Stimulated activated CD4-positive, alpha-beta T cell treated with anti-CD3 and anti-CD28 coated beads, TNF-alpha, amount 100 ng/mL, for 1 hour (primary cell): ENCODE measurements at places on chromosomes 16 and 17.

DNA sequence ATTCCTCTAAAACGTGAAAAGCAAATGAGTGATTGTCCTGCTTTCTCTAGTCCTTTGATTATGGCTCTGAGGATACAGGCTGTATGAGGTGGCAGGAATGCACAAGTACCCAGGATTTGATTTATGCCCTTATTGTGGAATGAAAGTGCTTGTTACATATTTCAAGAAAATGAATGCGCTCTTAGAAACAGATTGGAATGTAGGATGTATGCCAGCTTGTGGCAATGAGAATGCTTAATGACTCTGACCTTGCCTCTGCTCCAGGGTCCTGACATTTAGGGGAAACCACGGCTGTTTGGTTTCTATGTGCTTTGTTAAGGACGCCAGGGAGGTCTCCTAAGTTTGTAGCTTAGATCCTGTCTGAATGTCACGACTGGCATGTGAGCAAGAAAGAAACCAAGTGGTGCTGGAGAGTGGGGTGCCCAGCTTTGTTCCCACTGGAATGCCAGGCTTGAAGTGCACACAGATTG, 22.0 kb downstream of the PRCD start:
- DNase-seq, result no peak

GRCh38 chr17:19250421-19251173, 13.4 kb downstream of the EPN2 start:
- no peak for DNase-seq

GRCh38 chr16:85640585-85640984, 27.5 kb downstream of the GSE1 start:
- DNase-seq, result no peak

DNA sequence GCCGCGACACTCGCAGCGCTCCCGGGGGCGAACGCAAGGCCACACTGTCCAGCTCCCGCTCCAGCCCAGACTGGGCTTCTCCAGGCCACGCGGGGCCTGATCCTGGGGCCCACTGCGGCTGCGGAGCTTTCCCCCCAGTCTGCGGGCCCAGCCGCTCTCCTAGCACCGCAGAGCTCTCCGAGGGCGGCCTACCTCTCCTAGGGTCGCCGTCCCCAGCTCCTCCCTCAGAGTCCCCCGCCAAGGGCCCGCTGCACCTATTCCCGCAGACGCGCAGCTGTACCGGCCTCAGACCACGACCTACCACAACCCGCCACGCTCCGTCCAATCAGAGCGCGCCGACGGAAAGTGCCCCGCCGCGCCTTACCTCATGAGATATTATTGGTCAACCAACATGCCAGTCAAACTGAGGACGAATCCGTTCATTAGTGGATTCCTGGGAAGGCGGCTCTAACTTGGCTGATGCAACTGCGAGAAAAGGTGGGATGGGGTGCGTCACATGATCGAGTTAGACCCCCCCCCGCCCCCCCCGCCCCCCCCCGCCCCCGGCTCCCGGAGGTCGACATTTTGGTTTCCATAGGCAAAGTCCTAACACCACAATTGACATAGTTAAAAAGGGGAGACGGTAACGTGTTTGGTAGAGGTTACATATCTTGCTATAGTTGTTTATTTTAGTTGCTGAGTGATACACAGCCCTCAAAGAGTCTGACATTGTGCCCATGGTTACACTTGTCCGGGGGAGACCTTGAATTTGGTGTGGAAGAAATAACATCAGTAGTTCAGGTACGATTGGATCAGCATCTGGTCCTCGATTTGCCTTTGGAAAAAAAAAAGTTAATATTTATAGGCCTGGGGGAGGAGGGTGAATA, at the start of gene AARS1:
Gene AARS1 (minus strand): TSS at position 278 of the 866 bp plus-strand sequence. CDS start 6,743 bp downstream, outside the sequence.
- peak; percentile 90 for DNase-seq

DNA sequence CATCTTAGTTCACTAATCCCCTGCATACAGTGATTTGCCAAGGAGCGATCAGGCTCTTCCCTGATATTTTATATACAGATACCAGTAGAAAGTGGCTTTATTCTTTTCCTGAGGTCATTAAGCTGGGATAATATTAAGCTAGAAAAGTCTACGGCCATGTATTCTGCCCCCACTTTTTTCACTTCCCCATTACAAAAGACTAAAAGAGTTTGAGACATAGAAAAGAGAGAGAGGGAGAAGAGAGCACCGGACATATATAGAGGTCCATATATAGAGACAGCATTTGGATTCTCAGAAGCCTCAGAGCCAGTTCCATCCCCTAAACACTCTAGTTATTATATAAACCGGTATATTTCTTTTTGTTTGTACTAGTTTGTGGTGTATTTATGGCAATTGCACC, 166.5 kb upstream of the ANKFN1 start:
- DNase-seq, result no peak

GRCh38 chr17:37570527-37571093, 38.6 kb downstream of the SYNRG start:
- no peak for DNase-seq

- DNase-seq, result no peak
Observed at GRCh38 chr16:57612494-57612893, 15.9 kb upstream of the ADGRG1 start.
